ENCODE measurements at places on chromosomes 2 and 18.

- DNase-seq, result no peak
These were observed 666.8 kb downstream of the ARHGAP15 start for GRCh38 chr2:143796051-143796450.

- no peak for DNase-seq
These were observed 105.6 kb upstream of the NABP1 start for GRCh38 chr2:191572319-191572718.

DNA sequence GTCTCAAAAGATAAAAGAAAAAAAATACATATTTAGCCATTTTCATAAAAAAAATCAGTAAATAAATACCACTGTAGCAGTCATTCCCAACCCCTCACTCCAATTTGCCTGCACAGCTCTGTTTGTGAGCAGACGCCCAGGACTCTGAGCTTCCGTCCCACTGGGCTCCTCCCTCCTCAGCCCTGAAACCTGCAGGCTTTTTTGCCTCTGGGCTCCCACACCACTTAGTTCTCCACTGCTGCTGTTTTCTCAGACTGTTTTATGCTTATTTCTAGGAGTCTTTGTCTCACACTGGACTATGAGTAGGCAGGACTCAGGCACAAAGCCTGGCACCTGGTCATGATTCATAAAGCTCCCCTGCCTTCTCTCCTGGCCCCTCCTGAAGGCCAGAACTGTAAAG, 6.1 kb upstream of the CXCR1 start:
- no peak for DNase-seq

- no peak for DNase-seq
These were observed 151.9 kb downstream of the EPHA4 start for GRCh38 chr2:221420245-221420644.

- no peak for DNase-seq
These were observed 71.2 kb downstream of the CUL3 start for GRCh38 chr2:224513991-224514390.

- DNase-seq, result no peak
These were observed 71.5 kb downstream of the COLEC12 start for GRCh38 chr18:429030-429429.

DNA sequence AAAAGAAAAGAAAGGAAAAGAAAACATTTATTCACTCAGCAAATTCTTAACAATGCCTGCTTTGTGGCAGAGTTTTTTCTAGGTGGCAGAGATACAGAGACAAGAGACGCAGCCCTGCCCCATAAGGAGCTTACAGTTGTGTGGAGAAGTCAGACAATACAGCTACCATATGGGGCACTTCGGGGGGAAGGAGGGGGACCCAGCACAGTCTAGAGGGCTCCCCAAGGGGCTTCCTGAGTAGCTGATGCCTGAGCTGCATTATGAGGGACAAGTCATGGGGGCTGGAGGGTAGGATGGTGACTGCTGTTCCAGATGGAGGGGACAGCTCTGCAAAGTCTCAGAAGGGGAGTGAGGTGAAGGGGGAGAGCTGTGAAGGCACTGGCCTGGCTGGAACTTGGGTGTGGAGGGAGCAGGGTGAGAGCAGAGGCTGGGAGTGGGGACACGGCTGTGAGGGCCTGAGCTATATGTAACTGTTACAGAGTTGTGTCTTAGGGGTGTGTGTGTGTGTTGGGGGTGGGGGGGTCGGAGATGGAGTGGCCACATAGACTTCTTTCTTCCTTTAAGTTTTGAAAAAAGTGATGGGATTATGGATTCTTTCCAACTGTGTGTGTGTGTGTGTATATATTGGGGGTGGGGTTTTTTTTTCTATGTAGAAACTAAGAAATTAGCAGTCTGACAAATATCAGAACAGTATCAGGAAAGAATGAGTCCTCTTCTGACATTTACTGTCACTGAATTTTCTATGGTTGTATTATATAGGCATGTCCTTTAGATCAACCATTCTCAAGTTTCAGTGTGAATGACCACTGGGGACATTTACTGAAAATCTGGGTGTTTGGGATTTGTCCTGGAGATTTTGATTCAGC, 66.0 kb upstream of the HAAO start:
- no peak for DNase-seq

DNA sequence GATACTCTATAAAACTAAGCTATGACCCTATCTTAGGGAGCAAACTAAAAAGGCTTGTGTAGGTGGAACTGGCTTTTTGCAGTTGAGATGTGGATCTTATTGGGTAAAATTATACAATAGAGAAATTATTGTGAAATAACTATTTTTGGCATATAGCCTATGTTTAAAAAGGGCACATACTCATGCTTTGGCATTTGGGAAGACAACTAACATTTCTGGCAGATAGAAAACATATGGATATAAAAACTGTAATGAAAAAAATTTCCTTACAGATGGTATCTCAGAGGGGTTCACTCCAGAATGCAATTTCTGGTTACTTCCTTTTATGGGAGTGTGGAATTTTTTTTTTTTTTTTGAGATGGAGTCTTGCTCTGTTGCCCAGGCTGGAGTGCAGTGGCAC, 120.1 kb upstream of the CCDC195 start:
- DNase-seq, result no peak

- DNase-seq, result no peak
These were observed 14.5 kb upstream of the CPLX4 start for GRCh38 chr18:59332986-59333385.

DNA sequence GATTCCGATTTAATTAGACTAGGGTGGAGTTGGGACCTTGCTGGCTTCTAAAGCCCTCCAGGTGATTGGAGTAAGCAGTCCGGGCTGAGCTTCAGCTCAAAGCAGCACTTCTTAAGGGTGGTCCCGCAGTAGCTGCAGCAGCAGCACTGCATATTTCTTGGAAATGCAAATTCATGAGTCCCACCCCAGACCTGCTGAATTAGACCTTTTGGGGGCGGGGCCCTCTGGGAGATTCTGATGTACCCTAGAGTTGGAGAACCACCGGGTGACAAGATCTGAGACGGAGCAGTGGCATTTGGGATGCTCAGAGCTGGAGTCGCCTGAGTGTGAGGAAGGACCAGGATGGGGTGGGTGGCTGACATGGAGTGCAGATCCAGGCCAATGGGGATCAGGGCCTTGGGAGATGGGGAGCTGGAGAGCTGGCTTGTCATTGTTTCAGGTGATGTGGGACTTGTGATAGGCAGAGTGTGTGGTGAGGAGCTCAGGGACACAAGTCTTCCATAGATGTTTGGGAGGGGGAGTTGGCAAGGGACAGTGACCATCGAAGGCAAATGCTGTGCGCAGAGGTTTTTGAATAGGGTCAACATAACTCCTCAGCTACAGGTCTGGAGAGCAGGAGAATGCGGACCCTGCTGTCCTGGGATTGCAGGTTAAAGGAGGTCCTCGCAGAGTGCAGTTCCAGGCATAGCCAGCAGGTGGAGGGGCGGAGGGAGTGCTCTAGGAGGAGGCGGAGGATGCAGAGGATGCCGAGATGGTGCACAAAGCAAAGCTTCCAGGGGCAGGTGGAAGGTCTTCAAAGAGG, 130.9 kb upstream of the RAB12 start:
- DNase-seq, result peak; percentile 56

- DNase-seq, result no peak
These were observed 275.2 kb downstream of the DSEL start for GRCh38 chr18:67241299-67241698.

GRCh38 chr2:215878476-215879063, 134.8 kb downstream of the MREG start:
- DNase-seq, result no peak

- no peak for DNase-seq
These were observed 5.1 kb downstream of the NEDD4L start for GRCh38 chr18:58049000-58049688.

DNA sequence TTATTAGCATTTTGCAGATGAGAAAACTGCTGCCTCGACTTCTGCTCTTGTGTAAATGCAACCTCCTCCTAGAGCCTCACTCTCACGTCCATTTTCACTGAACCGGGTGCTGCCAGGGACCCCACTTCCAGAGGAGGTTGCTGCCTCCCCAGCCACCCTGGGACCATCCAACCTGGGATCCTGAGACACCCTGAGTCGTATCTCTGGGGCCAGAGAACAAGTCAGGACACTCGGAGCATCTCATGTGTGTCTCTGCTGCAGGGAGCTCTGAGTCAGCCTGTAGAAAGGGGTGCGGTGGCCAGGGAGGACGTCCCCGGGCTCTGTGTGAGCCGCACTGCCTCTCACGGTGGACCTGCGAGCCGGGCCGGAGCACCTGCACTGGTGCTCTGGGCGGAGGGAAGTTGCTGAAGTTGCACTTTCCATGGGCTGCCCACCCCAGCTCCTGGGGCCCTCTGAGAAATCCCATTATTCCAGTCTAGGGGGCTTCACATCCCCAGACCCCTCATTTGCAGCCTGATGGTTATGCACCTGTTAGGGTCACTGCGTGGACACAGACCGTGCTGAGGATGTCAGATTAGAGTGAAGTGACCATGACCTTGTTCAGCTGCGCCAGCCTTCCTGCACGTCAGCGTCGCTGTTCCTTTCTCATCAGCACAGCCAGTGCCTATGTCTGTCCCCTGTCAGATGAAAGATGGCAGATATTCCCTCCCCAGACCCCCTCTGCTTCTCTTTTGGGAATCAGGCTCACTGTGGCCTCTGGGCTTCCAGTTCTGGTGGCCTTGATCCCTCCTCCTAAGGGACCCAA, 230.4 kb downstream of the KLHL29 start:
- no peak for DNase-seq

DNA sequence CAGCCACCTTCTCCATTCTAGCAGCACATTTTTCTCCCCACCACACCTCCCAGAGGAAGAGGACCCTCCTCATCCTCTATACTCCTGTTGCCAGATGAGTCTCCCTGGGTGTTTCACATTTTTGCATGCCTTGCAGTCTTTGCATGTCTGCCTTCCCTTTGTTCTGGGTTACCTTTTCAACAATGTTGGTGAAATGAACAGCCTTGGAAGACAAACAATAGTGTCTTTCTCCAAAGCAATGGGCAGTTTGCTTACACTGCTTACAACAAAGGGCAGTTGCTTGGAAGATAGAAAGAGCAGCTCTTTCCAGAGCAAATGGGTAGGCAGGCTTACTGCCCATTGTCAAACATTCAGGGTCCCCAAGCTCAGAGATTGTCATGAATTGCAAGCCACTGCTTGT, 14.5 kb upstream of the SEH1L start:
- DNase-seq, result no peak

DNA sequence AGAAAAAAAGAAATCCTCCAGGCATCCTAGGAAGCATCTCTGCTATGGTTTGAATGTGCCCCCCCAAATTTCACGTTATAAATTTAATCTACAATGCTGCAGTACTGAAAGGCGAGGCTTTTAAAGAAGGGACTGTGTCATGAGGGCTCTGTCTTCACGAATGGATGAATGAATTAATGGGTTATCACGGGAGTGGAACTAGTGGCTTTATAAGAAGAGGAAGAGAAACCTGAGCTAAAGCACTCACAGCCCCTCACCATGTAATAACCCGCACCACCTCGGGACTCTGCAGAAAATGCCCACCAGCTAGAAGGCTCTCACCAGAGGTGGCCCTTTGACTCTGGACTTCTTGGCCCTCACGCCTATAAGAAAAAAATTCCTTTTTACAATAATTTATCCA, 27.6 kb downstream of the RNU4ATAC start:
- DNase-seq, result no peak

Data from activated CD4-positive, alpha-beta T cell treated with anti-CD3 and anti-CD28 coated beads for 24 hours (primary cell).